ENCODE measurements at places on chromosomes 7 and 10.

DNA sequence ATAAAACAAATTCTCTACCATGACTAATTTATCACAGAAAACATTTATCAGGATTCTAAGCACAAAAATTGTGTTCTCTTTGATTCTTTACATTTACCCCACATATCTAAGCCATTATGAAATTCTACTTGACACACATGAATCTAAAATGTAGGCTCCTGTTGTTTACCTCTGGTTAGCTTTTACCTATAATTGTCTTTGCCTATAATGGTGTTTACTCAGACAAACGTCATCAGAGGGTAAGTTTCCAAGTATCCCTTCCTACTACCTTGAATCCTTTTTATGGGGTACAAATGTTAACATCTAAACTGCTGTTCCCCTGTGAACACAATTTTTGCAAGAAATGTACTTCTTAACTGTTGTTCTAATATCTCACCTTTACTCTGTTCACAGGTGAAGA lies 63.5 kb downstream of the MINDY3 start:
- no peak for DNase-seq

DNA sequence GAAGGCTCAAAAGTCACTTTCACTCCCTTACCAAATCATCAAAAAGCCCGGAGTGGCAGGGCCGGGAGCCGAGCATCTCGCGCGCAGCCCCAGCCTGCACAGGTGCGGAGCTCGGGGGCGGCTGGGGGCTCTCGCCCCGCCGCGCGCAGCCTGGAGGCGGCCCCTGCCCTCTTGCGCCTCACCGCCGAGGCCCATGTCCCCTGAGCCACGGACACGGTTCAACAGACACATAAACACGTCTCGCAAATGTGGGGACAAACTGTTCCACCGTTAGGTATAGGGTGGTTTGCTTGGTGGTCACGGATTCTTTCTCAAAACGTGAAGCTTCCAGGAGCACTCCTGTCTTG lies 700 bp downstream of the GSAP start:
- DNase-seq: peak; percentile 71

DNA sequence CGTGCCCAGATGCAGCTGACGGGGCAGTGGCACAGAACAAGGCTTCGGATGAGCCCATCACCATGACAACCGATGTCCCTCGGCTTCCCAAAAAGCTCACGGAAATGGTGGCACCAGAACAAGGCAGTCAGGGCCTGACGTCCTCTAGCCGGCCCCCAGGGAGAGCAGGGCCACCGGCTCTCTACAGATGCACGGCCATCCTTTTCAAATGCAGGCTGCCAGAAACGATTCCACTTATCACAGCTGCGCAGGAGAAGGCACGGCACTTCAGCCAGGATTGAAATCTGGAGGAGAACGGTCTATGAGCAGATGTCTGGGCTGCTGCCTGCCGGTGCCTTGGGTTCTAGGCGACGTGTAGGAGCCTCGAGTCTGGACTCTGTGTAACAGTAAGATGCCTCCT lies 223.8 kb downstream of the ZMYND11 start:
- no peak for DNase-seq

DNA sequence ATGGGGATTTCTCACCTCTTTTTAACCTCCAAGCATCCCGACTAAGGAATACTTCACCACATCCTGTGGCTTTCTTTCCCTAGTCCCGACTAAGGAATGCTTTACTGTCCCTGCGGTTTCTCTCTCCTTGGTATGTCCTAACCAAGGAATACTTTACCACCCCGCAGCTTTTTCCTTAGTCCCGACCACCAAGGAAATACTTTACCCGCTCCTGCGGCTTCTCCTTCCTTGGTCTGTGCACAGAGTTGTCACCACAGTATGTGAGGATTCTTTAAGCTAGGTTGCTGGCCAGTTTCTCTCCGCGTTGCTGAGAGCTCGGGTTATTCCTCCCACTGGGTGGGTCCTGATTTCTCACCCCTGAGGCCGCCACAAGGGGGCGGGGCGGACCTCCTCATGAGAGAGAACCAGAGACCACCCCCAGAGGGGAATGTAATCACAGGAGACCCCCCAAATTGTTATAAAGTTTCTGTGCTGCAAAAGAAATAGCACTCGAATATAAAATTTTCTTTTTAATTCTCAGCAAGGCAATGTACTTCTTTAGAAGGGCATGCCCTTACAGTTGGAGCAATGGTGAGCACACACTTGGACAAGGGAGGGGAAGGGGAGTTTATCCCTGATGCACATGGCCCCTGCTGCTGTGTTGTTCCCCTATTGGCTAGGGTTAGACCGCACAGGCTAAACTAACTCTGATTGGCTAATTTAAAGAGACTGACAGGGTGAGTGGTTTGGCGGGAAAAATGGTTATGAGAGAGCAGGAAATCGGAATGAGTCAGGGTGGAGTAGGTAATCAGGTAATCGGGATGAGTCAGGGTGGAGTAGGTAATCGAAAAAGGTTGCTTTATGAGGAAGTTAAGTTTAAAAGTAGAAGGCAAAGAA lies 12.8 kb downstream of the SUGCT start:
- no peak for DNase-seq

GRCh38 chr7:143284591-143285469 lies at the start of gene TMEM139:
TSS of gene TMEM139 (plus strand) at chr7:143284958. CDS start at chr7:143285958, 1,000 bp downstream.
- DNase-seq: peak; percentile 62

DNA sequence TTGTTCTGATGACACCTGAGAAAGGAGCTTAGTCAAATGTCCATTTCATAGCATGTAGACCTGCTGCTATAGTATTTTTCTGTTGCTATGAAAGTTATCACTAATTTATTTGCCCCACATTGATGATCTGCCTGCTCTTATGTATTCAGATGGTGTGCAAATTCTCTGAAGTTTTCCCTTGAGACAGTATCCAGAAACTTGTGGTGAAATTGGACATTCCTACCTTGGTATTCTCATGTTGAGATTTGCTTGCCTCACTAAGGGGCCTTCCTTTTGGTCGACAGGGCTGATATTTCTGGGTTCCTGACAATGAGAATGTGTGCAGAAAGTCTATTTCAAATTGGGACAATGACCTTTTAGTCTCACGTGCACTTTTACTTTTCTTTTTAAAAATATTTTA lies 253.2 kb upstream of the FZD8 start:
- DNase-seq: no peak

DNA sequence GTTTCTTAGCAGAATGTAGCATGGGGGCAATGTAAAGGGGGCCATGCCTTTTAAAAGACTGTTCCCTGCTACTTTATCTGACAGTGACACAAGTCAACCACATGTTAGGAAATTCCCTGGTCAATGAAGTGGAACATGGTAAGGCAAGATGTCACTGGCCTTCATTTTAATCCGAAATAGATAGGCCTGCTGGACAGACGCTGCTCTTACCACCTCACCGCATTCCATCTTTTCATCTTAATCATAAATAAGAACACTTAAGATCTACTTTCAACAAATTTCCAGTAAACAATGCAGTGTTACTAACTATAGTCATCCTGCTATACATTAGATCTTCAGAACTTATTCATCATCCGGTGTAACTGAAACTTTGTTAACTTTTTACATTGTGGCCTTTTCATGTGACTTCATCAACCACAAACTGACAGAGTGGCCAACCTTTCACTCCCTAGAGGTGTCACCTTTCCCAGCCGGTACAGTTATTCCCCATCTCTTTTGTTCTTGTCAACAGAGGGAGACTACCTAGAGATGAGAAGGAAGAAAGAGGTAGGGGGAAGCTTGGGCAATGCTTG lies 15.6 kb downstream of the ASB4 start:
- no peak for DNase-seq

DNA sequence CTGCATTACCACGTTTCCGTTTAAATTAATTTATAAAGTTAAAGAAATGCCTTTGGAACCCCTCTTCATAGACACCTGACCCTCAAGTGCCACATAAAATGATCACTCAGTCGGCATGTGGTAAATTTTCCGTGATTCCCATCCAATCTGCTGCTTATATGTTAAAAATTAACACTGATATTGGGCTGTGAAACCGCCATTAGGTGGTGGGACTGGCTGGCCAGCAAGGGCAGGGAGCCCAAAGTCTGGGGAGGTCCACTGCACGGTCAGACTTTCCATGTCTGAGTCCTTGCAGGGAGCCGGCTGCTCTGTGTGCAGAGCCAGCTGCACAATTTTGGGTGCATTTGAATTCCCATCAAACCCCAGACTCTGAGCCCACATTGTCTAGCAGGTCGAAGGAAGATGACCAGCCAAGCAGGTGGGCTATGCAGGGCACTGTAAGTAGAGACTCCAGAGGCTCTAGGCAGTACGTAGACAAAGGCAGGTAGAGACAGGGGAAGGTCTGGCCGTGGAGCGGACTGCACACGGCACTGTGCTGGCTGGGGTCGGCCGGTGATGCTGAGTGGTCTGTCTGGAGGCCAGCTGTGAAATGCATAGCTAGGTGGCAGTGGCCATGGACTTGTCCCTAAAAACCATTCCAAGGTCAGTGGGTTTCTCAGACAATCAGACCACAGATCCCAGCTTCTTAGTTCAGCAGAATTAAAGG lies 122.9 kb downstream of the SH3PXD2A start:
- DNase-seq: no peak

DNA sequence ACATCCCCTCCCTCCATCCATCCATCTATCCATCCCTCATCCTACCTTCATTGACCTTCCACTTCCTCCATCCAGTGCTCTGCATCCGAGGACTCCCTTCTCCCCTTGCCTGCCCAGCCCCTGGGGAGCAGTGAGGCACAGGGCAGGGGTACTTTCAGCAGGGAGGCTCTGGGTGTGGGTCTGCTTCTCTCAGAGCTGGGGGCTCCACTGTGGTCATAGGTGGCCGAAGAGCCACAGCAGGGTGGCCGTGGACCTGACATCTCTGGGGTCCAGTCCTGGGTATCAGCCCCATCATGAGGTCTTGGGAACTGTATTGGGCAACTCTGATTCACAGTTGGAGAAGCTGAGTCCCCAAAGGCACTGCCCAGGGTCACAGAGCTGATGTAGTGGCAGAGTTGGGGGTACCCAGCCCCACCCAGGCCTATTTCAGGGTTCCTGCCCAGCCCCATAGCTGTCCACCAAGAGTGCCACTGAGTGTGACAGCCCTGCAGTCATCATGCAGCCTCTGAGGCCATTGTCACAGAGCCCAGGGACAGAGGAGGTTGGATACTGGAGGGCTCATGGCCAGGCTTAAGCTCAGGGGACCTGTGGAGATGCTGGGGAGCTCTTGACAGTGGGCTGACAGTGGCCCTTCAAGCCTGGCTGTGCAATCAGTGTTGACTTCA lies 35.3 kb upstream of the DPYSL4 start:
- no peak for DNase-seq

DNA sequence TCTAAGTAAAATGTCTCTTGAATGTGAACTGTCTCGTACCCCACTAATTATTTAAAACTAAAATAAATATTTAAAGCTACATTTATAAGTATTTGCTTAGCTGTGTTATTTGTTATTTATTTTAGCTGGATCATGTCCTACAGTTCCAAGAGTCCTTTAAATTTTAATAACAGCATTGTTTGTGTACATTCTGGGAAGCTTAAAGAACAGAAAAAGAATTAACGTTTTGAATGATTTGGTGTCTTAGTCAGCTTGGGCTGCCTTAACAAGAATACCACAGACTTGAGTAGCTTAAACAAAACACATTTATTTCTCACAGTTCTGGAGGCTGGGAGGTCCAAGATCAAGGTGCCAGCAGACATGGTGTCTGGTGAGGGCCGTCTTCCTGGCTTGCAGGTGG lies 107.4 kb downstream of the ITIH5 start:
- no peak for DNase-seq

GRCh38 chr7:90621747-90622140 lies 25.6 kb downstream of the CDK14 start:
- no peak for DNase-seq

All from NCI-H526 (cell line).